ENCODE measurements at places on chromosomes 5 and 9.

GRCh38 chr9:113888976-113889375 is 12.9 kb downstream of the ZNF618 start:
- DNase-seq: no peak

DNA sequence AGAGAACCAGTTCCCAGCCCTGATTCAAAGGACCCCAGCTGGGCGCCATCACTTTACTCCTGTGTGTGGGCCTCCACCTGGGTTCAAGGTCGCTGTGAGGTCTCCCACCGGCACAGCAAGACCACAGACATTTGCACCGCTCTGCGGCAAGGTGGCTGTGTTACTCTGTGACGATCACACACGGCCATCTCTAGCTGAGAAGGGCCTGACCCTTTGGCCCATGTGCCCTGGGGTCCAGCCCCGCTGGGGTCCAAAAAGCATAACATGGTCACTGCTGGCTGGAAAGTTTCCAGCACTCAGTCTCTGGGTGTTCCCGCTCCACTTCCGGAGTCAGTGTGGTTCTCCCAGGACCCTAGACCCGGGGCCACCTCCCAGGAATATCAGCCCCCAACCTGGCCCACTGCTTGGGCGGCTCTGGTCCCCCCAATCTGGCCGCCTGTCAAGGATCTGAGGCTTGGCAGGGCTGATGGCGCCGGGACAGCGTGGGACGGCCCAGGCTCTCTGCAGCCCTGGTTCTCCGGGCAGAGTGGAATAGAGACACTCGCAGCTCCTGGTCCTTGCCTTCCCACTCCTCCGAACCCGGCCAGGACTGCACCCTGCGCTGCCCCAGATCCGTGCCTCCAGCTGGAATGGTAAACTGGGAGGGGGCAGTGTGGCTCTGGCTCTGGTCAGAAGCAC is 3.9 kb upstream of the LMX1B start:
- no peak for DNase-seq

DNA sequence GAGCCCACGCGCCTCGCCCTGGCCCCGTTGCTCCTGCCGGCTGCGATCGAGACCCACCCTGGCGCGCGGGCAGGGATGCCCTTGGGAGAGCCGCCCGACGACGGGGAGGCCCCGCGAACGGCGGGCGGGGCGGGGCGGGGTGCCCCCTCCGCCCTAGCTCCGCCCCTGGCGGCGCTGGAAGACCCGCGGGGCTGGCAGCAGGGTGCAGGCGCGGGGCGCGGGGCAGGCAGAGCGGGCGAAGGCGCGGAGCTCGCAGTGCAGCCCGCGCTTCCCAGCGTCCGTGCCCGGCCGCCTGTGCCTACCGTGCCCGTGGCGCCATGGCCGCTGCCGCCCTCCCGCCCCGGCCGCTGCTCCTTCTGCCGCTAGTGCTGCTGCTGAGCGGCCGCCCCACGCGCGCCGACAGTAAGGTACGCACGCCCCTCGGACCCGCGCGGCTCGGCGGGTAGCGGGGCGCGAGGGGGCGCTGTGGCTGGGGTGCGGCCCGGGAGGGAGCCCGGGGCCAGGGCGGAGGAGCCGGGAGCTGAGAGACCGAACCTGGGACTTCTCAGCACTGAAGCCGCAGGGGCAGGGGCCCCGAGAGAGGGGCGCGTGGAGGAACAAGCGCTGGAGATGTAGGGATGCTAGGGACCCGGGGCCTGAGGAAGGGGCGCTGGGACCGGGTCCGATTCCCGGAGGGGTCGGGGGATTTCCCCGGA is at the start of gene OLFML2A:
Gene OLFML2A (plus strand): TSS at position 180 of the 695 bp plus-strand sequence. CDS start 138 bp downstream, at position 318.
- no peak for DNase-seq

DNA sequence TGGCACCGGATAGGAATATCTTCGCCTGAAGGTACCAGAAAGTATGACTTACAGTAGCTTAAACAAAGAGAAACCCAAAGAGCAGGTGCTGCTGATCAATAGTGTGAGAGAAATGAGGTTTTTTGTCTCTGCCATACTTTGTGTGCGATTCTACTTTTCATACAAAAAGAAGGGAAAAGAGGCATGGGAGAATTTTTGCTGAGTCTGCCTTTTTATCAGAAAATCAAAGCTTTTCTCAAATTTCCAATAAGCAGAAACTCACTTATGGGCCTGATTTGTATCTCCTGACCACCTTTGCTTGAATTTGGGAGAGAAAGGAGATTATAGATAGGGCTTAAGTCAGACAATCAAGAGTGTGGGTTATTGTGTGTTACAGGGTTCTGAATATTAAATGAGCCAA is 65.5 kb upstream of the TAF11L2 start:
- no peak for DNase-seq

GRCh38 chr5:11683666-11684065 is 220.6 kb downstream of the CTNND2 start:
- DNase-seq: no peak

DNA sequence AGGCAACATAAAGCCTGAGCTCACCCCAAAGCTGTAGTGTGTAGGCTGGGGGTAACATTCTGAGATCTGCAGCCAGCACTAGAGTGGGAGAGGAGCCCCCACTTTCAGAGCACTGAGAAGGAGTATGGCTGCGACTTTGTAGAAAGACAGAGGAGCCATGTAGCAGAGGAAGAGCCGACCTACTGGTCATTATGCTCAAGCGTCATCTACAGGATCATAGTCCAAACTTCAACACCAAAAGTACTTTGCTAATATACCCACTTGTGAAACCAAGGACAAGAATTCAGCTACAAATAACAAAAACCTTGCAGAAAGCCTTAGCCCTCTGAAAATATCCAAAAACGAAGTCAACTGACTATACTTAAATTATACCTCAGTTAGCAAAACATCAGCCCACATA is 330.1 kb downstream of the MAN2A1 start:
- no peak for DNase-seq
